Heart right ventricle (tissue), 16 donors: ENCODE measurements at places on chromosomes 7 and 10. TPM values are rescaled to one million over a fixed set of nuclear protein-coding genes. Genes with fewer than 3 reads are reported as not detected.

GRCh38 chr7:116432527-116432916, 67.0 kb upstream of the CAV2 start:
- DNase-seq: no peak

DNA sequence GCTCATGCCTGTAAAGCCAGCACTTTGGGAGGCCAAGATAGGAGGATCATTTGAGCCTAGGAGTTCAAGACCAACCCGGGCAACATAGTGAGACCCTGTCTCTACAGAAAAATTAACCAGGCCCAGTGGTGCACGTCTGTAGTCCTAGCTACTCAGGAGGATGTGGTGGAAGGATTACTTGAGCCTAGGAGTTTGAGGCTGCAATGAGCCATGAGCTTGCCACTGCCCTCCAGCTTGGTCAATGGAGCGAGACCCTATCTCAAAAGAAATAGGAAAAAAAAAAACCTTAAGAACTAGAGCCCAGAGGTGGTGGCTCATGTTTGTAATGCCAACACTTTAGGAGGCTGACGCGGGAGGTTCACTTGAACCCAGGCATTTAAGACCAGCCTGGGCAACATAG, 2.2 kb downstream of the STRA8 start:
- no peak for DNase-seq

SMO gene
- 3.9 TPM for total RNA-seq

DNA sequence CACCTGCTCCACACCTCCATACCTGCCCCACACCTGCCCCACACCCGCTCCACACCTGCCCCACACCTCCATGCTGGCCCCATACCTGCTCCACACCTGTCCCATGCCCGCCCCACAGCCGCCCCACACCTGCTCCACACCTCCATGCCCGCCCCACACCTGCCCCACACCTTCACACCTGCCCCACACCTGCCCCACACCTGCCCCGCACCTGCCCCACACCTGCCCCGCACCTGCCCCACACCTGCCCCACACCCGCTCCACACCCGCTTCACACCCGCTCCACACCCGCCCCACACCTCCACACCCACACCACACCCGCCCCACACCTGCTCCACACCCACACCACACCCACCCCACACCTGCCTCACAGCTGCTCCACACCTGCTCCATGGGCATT, 53.0 kb downstream of the PARP12 start:
- no peak for DNase-seq

HOXA13 gene
- not detected for total RNA-seq

GRCh38 chr10:110860576-110861241, 11.0 kb upstream of the PDCD4 start:
- DNase-seq: no peak

SLC26A5 gene
- total RNA-seq: not detected

MOGAT3 gene
- total RNA-seq: not detected

DNA sequence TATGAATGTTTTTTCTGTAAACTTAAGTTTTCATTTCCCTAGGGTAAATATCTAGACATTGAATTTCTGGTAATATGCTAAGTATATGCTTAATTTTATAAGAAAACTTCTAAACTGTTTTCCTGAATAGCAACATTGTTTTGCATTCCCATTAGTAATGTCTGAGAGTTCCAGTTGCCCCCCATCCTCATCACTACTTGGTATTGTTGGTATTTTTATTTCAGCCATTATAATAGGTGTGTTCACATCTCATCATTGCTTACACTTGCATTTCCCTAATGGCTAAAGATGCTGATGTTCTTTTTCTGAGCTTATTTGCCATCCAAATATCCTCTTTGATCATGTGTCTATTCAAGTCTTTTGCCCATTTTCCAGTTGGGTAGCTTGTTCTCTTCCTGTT, 269.6 kb downstream of the KCNMA1 start:
- no peak for DNase-seq

- DNase-seq: no peak
Measured at GRCh38 chr7:11642276-11642675, 189.7 kb downstream of the THSD7A start.

GRCh38 chr7:138926241-138926612, 55.0 kb downstream of the KIAA1549 start:
- DNase-seq: no peak

PWWP2B gene
- total RNA-seq: 21.3 TPM

BTBD16 gene
- total RNA-seq: 0.76 TPM

TDRD1 gene
- total RNA-seq: 5.3 TPM

DNA sequence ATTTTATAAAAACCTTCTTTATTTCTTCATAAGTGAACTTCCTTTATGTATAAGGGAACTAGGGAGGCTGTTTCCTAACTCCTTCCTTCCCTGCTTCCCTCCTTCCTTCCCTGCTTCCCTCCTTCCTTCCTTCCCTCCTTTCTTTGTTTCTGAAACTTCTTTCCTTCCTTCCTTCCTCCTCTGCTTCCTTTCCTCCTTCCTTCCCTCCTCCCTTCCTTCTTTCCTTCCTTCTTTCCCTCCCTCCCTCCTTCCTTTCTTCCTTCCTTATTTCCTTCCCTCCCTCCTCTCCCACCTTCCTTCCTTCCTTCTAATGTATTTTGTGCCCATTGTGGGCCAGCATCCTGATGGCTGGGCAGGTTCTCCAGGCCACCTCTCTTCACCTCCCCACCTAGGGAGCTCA, 26.8 kb upstream of the UCN3 start:
- no peak for DNase-seq

DNA sequence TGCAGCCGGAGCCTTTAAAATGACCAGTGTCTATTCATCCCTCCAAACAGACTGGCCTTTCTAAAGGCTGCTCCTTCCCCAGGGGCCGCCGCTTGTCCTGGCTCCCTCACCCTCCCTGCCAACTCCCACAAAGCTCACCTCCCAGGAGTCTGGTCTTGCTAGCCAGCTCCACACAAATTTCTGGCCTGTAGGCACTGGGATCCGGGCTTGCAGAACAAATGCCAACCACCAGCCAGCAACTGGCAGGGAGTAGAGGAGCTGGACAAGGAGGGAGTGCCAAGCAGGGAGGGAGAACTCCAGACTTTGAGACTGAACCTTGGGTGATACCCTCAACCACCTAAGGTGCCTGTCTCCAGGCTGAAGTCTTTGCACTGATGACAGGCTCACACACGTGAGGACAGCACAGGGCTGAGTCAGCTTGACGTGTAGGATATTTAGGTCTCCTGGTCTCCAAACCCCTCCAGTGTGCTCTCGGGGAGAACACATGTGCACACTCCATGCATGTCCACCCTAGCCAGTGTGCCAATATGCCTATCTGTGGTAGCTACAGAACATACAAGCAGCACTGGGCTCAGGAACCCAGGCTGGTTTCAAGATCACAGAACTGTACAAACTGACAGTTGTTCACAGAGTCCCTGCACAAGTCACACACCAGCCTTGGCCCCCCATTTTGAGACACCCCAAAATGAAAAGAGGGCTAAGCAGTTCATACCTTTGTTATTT, 6.0 kb downstream of the PAX2 start:
- DNase-seq: no peak
